Stimulated activated CD4-positive, alpha-beta T cell treated with anti-CD3 and anti-CD28 coated beads, Interleukin-1b, Interleukin-23, amount 100 ng/mL, for 4 hours (primary cell): ENCODE measurements at places on chromosomes 13 and 19.

DNA sequence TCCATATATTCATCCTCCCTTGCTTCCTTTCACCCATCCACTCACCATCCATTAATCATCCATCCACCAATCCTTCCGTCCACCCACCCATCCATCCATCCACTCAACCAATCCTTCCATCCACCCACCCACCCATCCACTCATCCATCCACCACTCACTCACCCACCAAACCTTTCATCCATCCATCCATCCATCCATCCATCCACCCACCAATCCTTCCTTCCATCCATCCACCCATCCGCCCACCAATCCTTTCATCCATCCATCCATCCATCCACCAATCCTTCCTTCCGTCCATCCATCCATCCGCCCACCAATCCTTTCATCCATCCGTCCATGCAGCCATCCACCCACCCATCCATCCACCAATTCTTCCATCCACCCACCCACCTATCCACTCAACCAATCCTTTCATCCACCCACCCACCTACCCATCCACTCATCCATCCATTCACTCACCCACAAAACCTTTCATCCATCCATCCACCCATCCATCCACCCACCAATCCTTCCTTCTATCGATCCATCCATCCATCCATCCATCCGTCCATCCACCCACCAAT, 3.0 kb downstream of the SBK3 start:
- no peak for DNase-seq

GRCh38 chr19:2700660-2701360, 1.7 kb downstream of the GNG7 start:
- DNase-seq, result no peak

DNA sequence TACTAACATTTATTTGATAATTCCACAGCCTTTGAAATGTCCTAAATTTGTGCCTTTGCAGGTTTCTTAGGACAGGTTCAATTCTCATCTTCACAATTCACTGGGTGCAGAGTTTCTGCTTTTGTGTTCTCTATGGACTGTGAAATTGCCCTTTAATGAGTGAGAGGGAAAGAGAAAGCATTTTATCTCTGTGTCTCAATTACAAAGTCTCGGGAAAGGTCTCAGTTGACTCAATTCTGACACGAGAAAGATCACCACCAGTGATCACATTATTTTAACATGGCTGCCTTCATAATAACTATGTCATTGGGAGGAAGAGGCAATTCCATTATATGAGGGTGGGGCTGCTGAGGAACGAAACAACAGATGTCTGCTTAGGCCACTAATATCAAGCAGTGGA, 26.2 kb upstream of the LRCH1 start:
- DNase-seq, result no peak

DNA sequence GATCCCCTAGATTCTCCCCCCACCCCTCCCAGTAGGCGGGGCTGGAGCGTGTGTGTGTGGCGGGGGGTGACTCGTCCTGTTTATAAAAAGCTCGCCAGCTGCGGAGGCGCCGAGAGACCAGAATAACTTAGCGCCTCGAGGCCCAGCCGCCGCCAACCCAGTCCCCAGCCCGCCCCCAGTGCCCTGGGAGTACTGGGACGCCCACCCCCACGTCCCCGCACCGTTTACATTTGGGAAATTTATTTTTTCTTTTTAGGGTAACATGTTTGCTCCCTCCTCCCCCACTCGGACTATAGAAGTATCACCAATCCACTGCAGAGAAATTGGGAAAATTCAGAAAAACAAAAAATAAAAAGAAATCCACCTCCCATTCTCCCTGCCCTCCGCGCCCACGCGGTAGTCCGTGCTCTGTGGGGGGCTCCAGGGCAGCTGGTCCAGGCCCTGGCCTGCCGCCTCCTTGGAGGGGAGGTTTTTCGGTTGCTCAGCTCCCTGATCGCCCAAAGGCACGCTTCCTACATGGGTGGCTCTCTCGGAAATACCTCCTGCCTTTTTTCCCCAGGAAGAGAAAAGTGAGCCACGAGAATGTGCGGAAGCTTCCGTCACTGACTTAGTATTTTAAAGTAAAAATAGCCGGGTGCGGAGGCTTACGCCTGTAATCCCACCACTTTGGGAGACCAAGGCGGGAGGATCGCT, 1.5 kb upstream of the RAB3A start:
- no peak for DNase-seq

GRCh38 chr13:30346153-30346788, 38.9 kb upstream of the KATNAL1 start:
- peak; percentile 3 for DNase-seq

GRCh38 chr19:41597600-41598041, 21.7 kb downstream of the CEACAM21 start:
- peak; percentile 46 for DNase-seq

DNA sequence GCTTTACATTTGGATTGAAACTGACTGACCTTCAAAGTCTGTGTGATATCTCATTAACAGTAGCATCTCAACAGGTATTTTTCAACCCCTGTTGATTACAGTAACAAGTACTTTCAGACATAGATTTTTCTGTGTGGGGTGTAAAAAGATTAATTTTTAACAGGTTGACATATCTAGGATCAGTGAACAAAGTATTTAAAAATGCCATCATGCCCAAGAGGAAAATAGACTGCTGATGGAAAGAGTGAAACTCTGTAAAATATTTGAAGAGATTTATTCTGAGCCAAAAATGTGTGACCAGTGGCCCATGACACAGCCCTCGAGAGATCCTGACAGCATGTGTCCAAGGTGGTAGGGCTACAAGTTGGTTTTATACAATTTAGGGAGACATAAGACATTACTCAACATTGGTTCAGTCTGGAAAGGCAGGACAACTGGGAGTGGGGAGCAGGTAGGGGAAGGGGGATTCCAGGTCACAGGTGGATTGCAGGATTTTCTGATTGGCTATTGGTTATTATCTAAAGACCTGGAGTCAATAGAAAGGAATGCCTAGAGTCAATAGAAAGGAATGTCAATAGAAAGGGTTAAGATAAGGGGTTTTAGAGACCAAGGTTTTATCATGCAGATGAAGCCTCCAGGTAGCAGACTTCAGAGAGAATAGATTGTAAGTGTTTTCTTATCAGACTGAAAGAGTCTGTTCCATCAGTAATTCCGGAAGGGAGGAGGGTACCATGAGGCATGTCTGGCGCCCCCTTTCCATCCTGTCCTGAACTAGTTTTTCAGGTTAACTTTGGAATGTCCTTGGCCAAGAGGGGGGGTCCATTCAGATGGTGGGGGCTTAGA, 29.1 kb downstream of the TNFRSF19 start:
- DNase-seq, result no peak

- no peak for DNase-seq
Observed at GRCh38 chr19:45138303-45138751, 22.5 kb downstream of the NKPD1 start.

GRCh38 chr19:22286151-22286810, at the start of gene ZNF729:
Gene ZNF729, plus strand, starts transcription at chr19:22286441. Its CDS starts 85 bp downstream, at chr19:22286526.
- no peak for DNase-seq

- no peak for DNase-seq
Observed at GRCh38 chr13:98519976-98520375, 56.9 kb downstream of the STK24 start.

DNA sequence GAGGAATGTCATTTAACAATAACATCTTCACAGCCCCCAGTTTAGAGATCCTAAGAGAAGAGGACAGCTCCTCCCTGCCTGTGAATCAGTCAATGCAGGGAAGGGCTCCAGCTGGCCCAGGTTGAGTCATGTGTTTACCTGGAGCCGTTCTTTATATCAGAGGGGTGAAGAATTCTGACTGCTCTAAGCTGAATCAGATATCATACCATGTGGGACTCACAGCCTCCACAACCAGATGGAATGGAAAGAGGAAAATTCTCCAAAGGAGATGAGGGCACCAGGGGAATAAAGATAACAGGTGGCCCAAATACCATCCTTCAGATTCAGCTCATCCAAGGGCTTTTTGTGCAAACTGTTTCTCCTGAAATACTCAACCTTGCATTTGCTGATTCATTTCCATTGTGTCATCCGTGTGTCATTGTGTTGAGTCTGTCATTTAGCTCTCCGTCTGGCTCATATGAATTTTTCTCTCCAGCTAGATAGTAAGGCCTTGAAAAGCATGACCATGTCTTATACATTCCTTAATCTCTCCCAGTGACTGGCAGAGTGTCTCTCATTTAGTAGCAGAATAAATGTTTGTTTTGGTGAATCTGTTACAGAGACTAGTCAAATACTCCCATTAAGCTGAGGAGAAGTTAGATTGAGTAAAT, 217.9 kb downstream of the RFC3 start:
- no peak for DNase-seq

DNA sequence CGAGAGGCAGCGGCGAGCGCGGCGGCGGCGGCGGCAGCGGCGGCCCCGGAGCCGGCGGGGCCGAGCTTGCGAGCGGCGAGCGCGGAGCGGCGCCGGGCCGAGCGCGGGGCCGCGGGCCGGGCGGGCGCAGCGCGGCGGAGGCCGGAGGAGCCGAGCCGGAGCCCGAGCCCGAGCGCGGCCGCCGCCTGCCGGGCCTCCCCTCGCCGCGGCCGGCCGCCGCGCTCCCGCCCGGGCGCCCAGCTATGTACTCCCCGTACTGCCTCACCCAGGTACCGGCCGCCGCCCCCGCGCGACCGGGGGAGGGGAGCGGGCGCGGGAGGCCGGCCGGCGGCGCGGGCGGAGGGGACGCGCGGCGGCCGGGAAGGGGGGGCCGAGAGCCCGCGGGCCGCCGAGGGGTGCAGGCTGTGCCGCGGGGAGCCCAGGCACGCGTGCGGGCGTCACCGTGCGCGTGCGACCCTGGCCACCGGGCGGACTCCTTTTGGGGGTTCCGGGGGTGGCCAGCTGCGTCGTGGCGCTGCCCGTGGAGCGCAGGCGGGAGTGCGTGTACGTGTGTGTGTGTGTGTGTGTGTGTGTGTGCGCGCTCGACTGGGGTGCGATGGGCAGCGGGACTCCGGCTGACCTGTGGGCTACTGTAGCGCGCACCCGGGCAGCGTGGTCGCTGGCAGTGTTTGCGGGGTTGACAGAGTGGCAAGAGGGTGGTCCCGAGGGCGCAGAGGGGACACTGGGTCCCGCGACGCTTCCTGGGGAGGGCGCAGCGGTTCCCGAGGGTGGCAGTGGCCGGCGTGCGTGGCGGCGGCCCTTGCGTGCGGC, 526 bp downstream of the NFIX start:
- DNase-seq, result no peak

- DNase-seq, result no peak
Observed at GRCh38 chr13:46463719-46464118, 76.7 kb upstream of the RUBCNL start.

GRCh38 chr13:27635266-27635665, 13.6 kb downstream of the POLR1D start:
- DNase-seq, result no peak

- no peak for DNase-seq
Observed at GRCh38 chr19:6767081-6767356, 216 bp downstream of the SH2D3A start.

DNA sequence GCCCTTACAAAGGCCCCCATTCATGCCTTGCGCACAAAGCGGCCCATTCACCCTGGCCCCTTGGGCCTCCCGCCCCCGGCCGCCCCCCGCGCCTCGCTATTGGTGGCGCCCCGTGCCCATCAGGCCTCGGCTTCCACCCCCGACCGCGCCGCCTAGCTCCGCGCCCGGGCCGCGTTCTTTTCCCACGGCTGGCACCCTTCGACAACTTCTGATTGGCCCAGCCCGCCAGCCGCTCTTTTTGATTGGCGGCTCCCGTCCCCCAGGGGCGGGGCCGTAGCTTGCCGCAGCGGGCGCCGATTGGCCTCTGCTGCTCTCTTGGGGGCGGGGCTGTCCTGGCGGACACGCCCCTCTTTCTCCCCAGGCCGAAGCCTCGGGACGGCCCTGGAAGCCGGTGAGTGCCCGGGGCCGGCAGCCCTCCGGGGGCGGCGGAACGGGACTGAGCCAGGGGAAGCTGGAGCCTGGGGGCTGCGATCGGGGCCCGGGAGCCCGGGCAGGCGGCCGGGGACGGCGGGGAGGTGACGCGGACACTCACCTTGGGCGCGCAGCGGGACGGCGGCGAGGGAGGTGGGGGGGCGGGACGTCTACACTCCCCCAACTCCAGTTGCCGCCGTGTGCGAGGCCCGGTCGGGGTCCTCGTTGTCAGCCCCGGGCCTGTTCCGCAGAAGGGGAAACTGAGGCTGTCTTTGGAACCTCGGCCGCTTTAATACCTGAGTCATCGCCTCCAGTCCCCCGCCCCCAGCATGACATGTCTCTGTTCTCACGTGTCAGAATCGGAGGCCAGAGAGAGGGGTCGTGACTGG, at the start of gene MYH14:
MYH14 (plus strand) TSS at position 342 of the 800 bp plus-strand sequence. CDS start 6,744 bp downstream, outside the sequence.
- DNase-seq, result peak; percentile 25

DNA sequence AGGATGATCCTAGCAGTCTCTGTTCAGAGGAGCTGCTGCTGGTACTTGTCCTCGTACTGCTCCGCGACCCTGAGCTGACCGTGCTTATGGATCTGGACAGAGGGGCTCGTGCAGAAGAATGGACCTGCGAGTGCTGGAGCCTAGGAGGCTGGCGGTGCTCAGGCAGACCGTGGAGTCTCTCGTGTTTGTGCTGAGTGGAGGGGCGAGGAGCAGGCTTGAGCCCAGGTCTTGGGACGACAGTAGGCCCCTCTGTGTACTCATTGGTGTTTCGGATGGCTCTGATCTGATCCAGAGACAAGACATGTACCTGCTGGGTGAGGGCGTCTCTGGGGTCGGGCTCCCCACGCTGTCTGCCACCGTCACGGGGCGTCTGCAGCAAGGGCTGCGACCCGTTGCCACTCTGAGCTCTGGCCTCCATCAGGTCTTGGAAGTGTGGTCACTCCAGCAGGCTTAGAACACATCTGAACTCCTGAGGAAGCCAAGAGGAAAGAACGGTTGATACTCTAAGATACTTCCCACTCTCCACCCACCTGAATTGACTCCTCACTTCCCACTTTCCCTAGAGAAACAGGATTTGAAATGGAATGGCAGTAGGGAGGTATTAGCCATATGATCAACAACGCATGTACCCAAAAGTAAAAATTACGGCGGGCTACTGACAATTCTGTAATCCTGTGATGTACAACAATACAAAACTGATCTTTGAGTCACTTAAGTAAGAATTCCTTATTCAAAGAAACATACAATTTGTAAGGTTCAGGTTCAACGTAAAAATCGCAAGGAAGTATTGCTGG, 3.4 kb downstream of the SPRY2 start:
- DNase-seq, result no peak

- no peak for DNase-seq
Observed at GRCh38 chr19:389255-389934, 19.6 kb downstream of the C2CD4C start.

GRCh38 chr13:100837631-100838030, 163.0 kb upstream of the TMTC4 start:
- no peak for DNase-seq

- no peak for DNase-seq
Observed at GRCh38 chr13:67258482-67258881, 28.3 kb upstream of the PCDH9 start.

DNA sequence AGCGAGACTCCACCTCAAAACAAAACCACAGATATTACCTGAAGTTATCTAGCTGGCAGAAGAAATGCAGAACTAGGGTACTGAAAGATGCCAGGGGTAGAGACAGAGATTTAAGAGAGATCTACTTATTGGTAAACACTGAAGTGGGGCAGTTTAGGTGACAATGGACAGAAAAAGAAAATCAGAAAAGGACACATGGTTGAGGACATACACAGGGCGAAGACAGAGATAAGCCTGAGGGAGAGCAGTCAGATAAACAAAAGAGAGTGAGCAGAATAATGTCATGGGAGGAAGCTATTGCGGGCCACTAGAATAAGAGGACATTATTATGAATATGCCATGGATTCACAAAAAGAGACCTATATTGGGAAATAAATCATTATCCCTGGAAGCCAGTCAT, 3.3 kb downstream of the NEK5 start:
- no peak for DNase-seq
